ENCODE measurements at places on chromosomes 12 and 14. TPM values are rescaled to one million over a fixed set of nuclear protein-coding genes. Genes with fewer than 3 reads are reported as not detected.
A peak's percentile ranks its signal among the peaks of the same experiment; 100 is the strongest.

- no peak for DNase-seq
Observed at GRCh38 chr12:4780641-4781611, 60.7 kb downstream of the GALNT8 start.

DNA sequence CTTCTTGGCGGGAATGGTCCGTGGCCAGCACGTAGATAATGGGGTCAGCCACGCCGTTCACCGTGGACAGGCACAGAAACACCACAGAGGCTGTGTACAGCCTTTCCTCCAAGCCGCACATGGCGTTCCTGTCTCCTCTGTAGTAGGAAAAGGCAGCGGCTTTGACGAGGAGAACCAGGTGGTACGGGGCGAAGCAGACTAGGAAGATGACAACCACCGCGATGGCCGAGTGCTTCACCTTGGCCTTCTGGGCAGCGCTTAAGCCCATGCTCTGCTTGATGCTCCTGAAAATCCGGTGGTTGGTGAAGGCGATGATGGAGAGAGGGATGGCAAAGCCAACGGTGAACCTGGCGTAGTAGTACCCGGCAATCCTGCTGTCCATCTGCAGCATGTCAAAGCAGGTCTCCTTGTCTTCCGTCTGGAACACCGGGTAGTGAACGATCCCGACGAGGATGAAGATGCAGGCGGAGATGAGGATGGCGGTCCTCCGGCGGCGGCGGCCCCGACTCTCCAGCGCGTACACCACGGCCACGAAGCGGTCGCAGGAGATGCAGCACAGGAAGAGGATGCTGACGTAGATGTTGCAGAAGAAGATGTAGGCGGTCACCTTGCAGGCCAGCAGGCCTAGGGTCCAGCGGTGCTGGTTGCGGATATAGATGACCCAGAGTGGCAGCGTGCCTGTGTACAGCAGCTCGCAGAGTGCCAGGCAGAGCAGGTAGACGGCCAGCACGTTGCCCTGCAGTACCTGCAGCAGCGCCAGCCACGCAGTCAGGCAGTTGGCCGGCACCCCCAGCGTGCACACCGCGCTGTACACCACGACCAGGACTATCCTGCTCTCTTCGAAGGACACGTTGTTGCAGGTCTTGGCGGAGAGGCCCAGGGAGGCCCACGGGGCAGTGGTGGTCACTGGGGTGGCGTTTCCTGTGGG lies 13.8 kb downstream of the GPR132 start:
- DNase-seq = no peak

The TAS2R10 gene
- not detected for total RNA-seq

The PDE3A gene
- 0.43 TPM for total RNA-seq

- peak; percentile 42 for DNase-seq
Observed at GRCh38 chr12:48978291-48978740, at the start of gene WNT1. WNT1 (plus strand) TSS chr12:48978322; CDS start chr12:48978651, 329 bp downstream.

DNA sequence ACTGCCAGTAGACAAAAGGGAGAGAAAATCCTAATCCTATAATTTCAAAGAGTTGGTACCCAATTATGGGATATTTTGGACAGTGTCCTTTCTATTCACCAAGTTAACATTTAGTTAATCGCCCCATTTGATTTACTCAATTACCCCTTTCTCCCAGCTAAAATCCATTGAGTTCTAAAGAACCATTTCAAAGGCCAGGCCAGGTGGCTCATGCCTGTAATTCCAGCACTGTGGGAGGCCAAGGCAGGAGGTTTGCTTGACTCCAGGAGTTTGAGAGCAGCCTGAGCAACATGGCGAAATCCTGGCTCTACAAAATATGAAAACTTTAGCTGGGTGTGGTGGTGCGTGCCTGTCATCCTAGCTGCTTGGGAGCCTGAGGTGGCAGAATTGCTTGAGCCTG lies 5.5 kb upstream of the GPR19 start:
- DNase-seq = no peak

The DENR gene
- 48.6 TPM for total RNA-seq

GRCh38 chr12:128425666-128426331 lies 158.8 kb downstream of the TMEM132C start:
- DNase-seq = no peak

- DNase-seq = peak; percentile 75
Observed at GRCh38 chr14:101721951-101722661, 39.4 kb upstream of the PPP2R5C start.

- DNase-seq = no peak
Observed at GRCh38 chr12:83099436-83099835, 412.7 kb downstream of the TMTC2 start.

DNA sequence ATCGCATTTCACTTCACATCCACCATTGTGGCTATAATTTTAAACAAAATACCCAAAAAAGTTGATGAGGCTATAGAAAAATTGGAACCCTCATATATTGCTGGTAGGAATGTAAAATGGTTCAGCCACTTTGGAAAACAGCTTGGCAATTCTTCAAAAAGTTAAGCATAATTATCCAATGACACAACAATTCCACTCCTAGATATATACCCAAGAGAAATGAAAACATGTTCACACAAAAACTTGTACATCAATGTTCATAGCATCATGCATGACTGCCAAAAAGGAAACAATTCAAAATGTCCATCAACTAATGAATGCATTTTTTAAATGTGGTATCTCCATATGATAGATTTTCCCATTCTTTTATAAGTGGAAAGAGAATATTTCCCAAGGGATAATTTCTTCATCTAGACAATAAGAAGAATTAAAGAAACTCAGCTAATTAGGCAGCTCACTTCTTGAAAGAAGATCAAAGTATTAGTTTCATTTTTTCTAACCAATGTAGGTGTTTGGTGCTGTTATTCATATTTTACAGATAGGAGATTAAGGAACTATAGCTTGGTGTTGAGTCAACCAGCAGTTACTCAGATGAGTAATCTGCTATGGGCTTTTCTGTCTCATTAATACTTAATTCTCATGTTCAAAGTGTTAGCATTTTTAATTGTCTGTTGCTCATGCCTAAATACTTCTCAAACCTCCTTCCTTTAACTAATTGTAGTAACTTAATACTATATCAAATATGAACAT lies 32.8 kb downstream of the YEATS4 start:
- peak; percentile 55 for DNase-seq

The RBP5 gene
- not detected for total RNA-seq

The TCL1B gene
- total RNA-seq = not detected

DNA sequence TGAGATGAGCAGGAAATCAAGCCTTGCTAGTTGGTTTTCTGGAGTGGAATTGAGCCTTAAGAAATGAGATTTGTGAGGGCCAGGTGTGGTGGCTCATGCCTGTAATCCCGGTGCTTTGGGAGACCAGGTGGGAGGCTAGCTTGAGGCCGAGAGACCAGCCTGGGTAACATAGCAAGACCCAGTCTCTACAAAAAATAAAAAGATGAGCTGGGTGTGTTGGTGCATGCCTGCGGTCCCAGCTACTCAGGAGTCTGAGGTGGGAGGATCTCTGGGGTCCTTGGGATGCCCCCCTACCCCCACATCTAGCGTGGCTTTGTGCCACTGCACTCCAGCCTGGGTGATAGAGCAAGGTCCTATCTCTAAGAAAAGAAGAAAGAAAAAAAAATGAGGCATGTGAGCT lies 104.2 kb upstream of the RTL1 start:
- no peak for DNase-seq
